ENCODE measurements at places on chromosomes 5 and 9.

DNA sequence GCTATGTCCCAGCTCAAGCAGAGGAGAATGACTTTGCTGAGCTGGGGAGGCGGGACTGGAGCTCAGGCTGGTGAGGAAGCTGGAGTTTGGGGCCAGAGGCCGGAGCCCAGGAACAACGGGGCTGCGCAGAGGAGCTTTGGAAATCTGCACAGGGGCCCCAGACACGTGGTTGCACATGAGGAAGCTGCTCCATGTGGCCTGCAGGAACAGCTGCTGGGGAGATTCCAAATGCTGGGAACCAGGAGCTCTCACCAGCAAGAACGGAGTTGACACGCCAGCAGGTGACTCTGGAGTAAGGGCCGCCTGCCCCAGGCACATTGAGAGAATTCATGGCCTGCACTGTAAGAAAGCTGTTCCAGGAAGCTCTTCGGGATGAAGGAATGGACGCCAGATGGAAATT, 91.0 kb downstream of the OLFM1 start:
- no peak for DNase-seq

DNA sequence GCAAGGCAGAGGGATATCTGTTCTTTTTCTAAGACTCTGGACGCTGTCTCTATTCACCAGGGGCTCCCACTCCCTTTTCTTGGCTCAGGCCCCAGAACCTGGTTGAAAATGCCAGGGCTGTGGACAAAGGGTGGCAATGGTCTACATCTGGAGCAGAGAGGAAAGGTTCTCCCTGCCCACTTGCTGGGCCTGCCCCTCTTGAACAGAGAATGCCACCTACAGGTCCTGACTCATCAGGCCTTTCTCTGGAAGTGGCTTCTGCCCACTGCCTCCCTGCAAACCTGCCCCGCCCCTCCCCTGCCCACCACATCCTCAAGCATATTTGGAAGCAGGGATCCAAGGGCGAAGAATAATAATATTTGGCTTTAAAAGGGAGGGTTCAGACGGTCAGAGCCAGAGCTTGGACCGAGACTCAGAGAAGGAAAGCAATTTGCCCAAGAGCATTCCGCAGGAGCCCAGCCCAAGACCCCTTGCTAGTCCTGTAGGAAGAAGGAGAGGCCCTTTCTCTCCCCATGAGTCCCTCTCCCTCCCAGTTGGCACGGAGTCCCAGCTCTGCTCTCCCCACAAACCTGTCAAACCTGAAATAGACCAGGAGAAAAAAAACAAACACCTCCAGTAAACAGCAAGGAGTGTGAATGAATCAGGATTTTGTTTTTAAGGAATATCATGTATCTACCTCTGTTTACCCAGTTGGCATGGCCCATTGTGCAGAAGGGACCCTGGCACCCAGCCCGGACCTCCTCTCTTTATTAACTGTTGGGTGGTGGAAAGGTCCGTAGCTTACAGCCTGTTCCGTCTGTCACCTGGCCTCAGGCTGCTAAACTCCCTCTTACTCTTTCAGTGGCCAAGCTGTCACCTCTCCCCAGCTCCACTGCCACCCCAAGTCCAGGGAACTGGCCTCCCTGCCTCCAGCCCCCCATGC, 37.7 kb upstream of the STXBP1 start:
- DNase-seq = peak; percentile 88

DNA sequence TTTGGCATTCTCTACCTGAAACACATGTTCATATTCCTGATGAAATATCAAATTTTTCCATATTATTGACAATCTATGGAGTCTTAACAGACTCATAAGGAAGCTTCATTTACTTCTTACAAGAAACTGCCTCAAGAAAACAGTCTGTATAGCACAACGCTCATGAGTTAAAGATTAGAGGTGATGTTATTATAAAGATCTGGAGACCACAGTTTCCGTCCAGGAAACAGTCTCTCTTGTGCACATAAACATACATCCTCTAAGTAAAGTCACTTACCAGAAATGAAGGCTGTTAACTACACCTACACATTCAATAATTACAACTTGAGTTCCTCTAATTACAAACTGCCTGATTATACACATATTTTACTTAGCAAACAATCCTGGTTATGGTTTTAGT, 86.9 kb downstream of the RAPGEF6 start:
- DNase-seq = no peak

- DNase-seq = peak; percentile 48
These were observed 1.8 kb upstream of the SELENOP start for GRCh38 chr5:42813533-42813932.

GRCh38 chr9:120868676-120869359, 8.2 kb downstream of the PHF19 start:
- DNase-seq = peak; percentile 97

GRCh38 chr5:102678267-102679058, 76.6 kb upstream of the PAM start:
- peak; percentile 59 for DNase-seq

DNA sequence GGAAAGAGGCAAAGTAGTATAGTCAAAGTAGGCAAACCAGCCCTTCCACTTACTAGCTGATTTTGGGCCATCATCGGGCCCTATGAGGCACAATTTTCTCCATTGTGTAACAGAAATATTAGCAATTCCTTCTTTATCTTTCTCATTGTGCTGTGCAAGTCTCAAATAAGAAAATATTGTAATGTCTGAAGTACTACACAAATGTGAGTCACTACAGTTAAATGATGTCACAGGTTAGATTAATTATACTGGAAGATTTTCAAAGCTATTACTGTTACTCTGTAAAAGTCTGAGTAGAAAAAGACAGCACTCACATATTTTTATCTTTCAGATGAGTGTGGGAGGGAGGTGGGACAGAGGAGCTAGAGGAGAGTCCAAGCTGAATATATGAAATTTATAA, 12.4 kb upstream of the TMC1 start:
- DNase-seq = peak; percentile 47

DNA sequence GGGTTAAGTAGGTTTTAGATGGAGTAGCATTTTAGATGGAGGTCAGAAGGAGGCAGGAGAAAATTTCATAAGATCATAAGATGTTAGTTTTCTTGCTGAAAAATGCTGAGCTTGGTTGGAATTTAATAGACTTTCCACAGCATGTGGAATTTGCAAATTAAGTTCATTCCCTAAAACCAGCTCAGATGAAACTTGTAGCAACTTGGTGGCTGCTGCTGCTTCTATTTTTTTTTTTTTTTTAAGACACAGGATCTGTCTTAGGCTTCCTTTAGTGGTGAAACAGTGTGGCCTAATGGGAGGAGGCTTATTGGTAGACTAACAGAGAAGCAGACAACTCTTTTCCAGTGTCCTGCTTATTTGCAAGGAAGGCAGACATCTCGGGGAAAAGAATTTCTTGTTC, 154.5 kb downstream of the AOPEP start:
- DNase-seq = no peak

DNA sequence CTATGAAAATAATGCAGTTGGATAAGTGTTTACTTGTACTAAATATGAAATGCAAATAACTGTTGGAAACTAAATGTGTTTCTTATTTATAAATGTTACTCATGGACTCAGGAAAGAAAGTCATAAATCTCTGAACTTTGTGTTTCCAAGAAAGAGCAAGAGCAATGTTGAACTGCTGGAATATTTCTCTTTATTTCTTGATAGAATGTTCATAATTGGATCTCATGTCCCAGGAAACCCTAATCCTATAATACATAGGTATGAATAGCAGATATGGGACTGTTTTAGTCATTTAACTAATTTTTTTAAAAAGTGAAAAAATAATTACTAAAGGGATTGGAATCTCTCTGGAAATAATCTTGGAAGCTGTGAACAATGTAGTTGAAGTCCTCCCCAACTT, 245.0 kb upstream of the ACTBL2 start:
- DNase-seq = no peak

GRCh38 chr5:73686912-73687311, 60.9 kb downstream of the ARHGEF28 start:
- DNase-seq = no peak

DNA sequence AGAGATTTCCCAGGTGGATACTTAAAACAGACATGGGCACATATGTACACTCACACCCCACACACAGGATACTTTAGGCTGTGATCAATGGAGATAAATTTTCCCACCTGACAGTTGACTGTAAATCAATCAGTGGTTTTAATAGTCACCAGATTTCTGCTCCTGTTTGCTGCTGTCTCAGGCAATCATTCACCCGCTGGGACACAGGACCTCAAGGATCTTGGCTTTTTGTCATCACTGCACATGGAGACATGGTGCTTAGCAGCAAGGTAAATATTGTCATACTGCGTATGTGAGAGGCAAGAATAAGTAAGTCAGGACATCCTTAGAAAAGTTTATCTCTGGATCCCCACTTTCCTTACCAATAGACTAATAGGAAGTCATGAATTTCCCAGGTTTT, 60.8 kb upstream of the KLF9 start:
- peak; percentile 68 for DNase-seq

- no peak for DNase-seq
These were observed 15.0 kb downstream of the CACNA1B start for GRCh38 chr9:137892424-137893191.

- peak; percentile 41 for DNase-seq
These were observed 679 bp downstream of the DOLK start for GRCh38 chr9:128946571-128947276.

GRCh38 chr5:147361441-147362175, 126.8 kb downstream of the STK32A start:
- no peak for DNase-seq

- no peak for DNase-seq
These were observed 942 bp downstream of the DCANP1 start for GRCh38 chr5:135446206-135446605.

GRCh38 chr5:107567901-107568671, 102.7 kb downstream of the EFNA5 start:
- no peak for DNase-seq

- no peak for DNase-seq
These were observed 287.4 kb downstream of the ARHGAP26 start for GRCh38 chr5:143057580-143057999.

DNA sequence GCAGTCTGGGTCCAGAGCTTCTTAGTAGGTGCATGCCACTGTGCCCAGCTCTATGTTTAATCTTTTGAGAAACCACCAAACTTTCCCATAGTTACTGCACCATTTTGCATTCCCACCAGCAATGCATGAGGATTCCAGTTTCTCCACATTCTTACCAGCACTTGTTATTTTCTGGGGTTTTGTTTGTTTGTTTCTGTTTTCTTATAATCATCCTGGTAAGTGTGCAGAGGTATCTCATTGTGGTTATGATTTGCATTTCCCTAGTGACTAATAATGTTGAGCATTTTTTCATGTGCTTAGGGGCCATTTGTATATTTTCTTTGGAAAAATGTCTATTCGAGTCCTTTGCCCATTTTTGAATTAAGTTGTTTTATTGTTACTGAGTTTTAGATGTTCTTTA, 11.4 kb downstream of the FOXE1 start:
- DNase-seq = no peak

GRCh38 chr5:127586066-127586770, 62.7 kb upstream of the CTXN3 start:
- peak; percentile 75 for DNase-seq

GRCh38 chr9:99056886-99057664, 47.8 kb upstream of the TGFBR1 start:
- DNase-seq = peak; percentile 80

- DNase-seq = no peak
These were observed 7.2 kb downstream of the PLK2 start for GRCh38 chr5:58452566-58453258.

DNA sequence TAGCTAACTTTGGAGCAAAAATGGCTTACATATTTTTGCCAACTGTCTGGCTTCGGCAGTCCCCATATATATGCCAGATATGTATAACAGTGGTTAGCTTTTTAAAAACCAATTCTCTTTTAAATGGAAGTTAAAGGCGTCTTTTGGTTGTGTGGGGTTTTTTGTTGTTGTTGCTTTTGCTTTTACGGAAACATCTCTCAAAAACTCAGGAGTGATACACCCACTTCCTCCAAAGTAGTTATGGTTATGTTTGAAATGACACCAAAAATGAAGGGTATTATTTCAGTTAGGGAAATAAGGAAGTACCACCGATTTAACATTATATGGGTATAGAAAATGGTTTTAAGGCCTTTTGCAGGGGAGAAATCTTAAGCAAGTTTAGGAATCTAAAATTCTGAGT, 2.3 kb downstream of the CNOT8 start:
- no peak for DNase-seq

GRCh38 chr9:135347461-135347860, 132.1 kb upstream of the PPP1R26 start:
- no peak for DNase-seq

DNA sequence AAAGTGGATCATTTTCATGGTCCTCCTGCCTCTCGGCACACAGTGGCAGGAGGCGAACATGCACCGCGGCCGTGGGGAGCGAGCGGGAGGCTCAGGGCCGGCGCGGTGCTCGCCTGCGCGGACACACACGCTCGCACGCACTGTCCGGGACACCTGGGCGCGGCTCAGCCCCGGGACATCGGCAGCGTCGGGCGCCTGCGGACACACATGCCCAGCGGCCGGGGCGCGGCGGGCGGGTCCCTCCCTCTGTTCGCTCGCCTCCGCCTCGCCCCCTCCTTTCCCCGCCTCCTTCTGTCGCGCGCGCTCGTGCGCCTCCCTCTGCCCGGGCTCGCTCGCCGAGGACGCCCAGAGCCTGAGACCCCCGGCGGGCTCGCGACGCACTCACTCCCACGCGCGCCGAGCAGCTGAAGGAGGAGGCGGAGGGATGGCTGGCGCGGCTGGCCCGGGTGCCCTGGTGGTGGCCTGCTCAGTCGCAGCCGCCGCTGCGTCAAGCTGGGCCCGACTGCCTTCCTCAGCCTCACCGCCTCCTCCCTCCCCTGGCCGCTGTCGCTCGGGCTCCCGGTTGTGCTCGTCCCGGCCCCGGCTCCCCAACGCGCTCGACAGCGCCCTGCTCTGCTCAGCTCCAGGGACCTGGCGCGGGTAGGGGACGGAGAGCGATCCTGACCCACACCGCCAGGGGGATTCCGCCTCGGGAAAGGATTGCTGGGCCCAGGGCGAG, at the start of gene FRMD3:
Gene FRMD3 (minus strand): TSS at position 230 of the 718 bp plus-strand sequence. CDS start 170 bp downstream, at position 60.
- peak; percentile 90 for DNase-seq

GRCh38 chr9:137293094-137293481, 9.0 kb downstream of the NRARP start:
- no peak for DNase-seq

DNA sequence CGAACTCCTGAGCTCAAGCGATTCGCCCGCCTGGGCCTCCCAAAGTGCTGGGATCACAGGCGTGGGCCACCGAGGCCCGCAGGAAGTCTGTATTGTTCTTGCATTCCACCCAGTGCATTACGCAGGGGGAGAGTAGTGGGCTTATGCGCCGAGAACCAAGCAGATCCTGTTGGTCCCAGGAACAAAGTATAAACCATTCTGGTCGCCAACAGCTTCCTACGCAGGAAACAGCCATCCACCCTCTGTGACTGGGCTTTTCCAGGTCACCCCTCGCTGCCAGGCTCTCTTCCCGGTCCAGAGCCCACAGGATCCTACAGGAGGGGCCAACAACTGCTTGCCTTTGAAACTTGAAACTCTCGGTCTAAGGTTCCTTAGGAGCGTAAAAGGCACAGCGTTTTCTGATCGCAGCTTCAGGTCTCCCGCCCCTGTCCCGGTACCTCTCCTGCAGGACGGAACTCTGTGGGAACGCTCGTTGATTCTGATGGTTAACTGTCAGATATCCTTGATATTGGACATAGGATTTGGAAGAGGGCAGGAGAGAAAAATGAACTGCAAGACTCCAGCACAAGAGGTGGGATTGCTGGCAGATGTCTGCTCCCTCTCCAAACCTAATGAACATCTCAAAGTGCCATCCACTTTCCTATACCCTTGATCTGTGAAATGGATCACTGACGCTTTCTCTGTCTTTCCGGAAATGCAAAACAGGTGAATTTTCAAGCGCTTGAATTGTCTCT, 4.2 kb upstream of the ANXA2R start:
- DNase-seq = peak; percentile 34
